SK-N-SH treated with all-trans-retinoic acid at 6 μM for 48 hours (cell line): ENCODE measurements at places on chromosomes 12 and 14.

GRCh38 chr14:105255021-105255507, 6.7 kb downstream of the BTBD6 start:
- peak; percentile 11; the same call in 1 of the 3 replicates for ATAC-seq

DNA sequence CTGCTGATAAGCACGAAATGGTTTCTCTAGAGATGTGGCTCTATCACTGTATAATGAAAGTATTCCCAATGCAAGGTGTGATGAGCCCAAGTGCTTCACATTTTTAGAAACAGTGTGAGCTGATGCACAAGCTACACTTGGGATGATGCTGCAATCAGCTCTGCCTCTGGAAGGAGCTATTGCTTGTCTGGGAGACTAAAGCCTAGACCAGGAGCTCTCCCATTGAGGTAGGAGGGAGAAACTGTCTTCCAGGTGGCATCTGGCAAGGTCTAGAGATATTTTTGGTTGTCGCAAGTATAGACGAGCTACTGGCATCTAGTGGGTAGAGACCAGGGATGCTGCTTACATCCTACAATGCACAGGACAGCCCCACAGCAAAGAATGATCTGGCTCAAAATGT, 42.0 kb downstream of the HECTD4 start:
- no peak for ATAC-seq

- no peak for ATAC-seq
Measured at GRCh38 chr12:87444039-87444438, 585.2 kb downstream of the C12orf50 start.

DNA sequence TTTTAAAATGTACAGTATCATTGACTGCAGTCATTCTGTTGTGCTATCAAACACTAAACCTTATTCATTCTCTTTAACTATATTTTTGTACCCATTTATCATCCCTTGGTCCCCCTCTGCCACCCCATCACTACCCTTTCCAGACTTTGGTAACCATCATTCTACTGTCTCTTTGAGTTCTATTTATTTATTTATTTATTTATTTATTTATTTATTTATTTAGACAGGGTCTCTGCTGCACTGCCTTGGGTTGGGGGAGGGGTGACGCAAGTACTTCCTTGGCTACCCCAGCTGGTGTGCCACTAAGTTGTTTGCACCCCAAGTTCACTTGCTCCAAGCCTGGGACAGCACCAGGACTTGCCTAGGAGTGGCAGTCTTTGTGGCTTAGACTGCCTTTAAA, 427.8 kb upstream of the NOVA1 start:
- no peak for ATAC-seq

GRCh38 chr12:30806989-30807694, 52.4 kb upstream of the CAPRIN2 start:
- peak; percentile 96 for ATAC-seq

DNA sequence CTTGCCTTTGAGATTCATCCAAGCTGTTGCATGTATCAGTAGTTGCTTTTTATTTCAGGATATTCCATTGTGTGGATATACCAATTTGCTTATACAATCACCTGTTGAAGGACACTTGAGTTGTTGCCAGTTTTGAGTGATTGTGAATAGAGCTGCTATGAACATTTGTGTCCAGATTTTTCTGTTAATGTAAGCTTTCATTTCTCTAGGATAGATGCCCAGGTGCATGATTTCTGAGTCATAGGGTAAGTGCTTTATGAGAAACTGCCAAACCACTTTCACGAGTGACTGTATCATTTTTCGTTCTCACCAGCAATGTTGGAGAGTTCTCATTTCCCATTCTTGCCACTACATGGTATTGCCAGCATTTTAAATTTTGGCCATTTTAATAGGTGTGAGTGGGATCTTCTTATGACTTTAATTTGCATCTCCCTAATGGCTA, 434.6 kb upstream of the RGS6 start:
- ATAC-seq: peak; percentile 24; the same call in 2 of the 3 replicates

DNA sequence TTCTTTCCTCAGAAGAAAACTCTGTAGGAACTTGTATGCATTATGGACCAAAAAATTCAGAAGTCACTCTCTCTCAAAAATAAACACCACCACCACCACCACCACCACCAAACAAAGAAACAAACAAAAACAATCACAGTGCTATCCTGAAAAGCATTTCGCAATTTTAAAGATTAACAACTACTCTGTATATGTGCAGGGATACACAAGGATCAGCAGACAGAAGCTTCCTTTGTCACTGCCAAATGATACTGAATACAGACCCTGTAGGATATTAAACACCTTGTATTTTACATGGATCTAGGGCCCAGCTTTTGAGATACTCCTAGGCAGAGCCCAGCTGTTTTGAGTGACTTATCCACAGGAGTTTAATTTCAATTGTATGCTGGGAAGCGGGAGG, 31.7 kb downstream of the ATP2B1 start:
- no peak for ATAC-seq

DNA sequence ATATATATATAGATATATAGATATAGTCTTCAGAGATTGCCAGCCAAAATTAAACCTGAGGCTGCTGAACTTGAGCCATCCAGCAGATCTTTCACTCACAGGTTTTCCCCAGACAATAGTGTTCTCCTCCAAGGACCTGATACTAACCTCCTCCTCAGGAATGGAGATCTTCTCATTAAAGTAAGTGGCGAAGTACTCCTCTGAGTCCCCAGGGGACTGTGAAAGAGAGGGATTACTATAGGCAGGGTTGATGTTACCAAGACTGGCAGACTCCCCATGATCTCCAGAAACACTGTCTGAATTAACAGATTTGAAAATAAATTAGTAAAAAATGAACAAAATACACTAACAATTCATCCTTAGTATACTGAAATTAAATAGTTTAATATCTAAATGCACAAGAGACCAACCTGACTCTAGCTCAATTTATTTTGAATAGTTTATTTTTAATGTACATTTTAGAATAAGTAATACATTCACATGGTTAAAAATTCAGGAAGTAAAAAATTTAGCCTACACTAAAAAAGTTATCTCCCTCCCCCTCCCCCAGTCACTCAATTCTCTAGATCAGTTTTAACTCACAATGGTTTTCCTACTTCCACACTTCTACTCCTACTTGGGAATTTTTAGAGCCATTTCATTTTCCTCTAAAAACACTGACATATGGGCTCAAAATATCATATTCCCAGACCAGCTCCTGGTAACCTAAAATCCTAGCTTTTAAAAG, 17.7 kb downstream of the SLC11A2 start:
- ATAC-seq: no peak

DNA sequence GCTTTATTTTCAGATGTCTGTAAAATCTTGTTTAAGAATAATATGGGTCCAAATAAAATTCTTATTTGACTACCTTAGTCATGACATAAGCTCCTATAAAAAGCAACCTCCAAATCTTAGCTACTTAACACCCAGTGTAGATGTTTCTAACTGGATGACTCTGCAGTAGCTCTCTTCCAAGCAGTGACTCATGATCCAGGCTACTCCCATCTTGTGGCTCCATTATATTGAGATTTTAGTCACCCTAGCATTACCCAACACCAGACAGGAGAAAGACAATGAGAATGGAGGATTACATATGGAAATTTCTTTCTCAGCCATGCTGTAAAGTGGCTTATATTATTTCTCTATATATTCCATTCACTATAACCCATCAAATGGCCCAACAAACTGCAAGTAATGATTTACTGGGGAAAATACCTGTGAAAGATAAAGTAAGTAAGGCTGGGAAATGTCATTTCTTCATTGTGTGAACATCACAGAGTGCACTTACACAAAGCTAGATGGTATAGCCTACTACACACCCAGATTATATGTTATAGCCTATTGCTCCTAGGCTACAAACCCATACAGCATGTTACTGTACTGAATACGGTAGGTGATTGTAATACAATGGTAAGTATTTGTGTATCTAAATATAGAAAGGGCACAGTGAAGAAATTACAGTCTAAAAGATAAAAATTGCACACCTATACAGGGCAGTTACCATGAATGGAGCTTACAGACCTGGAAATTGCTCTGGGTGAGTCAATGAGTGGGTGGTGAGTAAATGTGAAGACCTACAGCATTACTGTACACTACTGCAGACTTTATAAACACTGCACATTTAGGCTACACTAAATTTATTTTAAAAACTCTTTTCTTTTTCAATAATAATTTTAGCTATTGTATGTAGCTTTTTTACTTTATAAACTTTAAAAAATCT, 163.2 kb downstream of the DYRK2 start:
- no peak for ATAC-seq

DNA sequence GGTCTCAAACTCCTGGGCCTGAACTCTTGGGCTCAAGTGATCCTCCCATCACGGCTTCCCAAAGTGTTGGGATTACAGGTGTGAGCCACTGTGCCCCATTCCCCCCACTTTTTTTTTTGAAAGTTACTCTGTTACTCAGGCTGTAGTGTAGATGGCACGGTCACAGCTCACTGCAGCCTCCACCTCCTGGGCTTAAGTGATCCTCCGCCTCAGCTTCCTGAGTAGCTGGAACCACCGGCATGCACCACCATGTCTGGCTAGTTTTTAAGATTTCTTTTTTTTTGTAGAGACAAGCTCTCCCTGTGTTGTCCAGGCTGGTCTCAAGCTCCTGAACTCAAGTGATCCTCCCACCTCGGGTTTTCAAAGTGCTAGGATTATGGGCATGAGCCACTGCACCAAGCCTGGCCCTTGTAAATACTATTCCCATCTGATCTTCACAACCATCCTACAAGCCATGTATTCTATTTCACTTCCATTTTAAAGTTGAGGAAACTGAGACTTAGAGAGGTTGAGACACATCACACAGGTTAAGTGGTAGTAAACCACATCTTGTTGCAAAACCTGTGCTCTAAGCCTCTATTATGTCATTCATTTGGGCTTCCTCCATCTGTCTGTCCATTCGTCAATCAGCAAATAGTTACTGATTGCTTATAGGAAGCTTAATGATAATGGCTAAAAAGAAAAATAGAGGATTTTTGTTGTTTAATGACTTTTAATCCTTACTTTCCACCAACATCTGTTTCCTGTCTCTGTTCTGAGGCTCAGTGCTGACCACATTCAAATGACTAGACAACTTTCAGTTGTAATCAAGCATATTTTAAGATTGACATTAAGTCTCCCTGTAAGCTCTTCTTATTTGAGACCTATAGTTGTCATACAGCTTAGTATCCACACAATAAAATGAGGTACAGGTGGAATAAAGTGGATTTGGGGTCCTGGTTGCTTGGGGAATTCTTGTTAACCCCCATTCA, 9.2 kb downstream of the ASCL4 start:
- no peak for ATAC-seq

DNA sequence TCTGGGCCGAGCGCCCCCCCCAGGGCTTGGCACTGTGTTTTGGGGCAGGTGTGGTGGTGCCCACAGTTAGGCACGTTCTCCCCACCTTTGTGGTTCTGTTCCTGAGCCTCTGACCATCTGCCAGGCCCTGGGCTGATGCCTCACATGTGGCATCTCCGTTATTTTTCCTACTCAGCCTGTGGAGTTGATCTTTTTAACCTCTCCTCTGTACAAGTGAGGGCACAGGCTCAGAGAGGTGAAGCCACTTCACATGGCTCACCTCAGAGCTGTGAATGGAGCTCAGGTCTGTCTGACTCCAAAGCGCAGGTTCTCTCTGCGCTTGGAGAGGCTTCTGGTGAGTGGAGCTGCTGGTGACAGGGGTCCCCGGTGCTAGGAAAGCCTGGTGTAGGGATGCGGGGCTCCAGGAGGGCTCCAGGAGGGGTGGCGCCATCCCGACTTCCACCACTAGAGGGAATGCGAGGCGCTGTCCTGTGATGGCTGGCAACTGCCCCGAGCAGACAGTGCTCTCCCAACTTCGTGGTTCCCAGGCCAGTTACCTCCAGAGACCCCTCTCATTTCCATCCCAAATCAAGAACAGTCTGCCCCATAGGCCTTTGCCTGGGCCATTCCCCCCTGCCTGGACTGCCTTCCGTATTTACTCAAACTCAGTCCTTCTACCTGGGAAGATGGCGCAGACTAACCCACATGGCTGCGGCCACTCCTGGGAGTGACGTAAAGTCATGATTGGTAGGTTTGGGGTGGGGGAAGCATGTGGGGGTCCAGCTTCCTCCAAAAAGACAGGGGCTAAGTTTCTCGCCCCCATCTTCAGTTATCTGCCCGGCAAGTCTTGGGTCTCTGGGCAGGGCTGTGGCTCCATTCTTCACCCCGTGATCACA, 9.9 kb downstream of the BCL7A start:
- ATAC-seq: peak; percentile 83

- no peak for ATAC-seq
Measured at GRCh38 chr14:56390859-56391258, 188.7 kb upstream of the TMEM260 start.

- no peak for ATAC-seq
Measured at GRCh38 chr12:75868501-75868900, 163.1 kb downstream of the PHLDA1 start.

- ATAC-seq: no peak
Measured at GRCh38 chr12:32478858-32479725, 79.7 kb downstream of the FGD4 start.

GRCh38 chr12:53004582-53004981, 1.7 kb upstream of the EIF4B start:
- no peak for ATAC-seq

DNA sequence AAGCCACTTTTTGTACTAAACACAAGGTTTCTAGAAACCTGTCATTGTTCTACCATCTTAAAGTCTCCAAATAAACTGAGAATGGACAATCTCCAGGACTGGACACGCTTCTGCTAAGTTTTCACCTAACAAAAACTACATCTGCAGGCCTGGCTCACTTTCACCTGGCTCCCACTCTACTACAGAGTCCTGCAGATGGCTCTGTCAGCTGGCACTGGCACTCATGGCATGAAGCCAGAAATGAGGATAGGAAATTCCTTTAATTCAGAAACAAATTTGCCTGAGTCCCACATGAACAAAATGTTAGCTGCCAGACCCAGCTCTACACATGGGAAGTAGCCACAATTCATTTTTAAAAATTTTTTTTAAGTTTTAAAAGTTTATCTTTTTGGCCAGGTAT, 42.1 kb downstream of the STXBP6 start:
- ATAC-seq: no peak

DNA sequence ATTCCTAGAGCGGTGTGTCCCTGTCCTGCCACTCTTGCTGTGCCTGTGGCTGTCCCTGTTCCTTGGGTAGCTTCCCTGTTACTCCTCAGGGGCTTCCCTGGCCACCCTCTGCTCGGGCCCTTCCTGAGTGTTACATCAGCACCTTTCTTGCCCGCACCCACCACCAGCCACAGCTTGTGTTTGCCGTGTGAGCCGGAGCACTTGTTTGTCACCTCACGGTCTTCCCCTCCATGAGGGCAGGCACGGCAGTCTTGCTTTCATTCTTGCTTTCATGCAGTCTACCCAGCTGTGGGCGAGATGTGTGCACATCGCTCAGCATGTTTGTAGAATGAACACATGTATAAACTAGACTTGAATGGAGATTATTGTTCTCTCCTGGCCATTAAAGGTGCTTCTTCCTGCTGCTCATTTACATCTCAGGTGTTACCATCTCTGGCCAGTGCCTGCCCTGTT, 42.0 kb downstream of the TRAF3 start:
- no peak for ATAC-seq
